ENCODE measurements at places on chromosomes 13 and 19.

DNA sequence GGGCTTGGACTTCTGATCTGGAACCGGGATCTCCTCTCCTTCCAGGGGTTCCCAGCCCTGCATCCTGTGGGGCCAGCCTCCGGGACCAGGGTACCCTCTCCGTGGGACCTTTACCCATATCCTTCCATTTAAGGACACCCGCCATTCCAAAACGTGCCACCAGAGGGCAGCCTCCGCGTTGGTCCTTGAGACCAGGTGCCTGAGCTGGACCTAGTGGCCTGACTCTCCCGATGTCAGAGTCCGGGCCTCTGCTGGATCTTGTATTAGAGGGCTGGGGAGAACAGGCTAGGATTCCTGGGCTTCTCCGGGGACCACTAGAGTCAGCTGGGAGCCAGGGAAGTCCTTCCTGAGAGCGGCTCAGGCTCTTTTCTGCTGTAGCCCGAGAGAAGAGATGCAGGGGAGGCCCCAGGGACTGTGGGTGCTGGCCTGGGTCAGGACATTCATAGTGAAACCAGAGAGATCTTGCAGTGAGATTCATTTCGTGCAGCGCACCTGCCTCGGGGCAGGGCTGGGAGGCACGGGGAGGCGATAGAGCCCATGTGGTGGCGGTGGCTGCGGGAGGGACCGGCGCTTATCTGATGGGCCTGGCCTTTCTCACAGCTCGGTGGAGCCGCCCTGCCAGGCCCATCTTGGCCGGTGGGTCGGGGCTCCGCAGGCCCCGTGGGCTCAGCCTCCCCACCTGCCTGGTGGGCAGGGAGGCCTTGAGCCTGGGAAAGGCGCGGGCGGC lies 9.8 kb upstream of the SLC7A10 start:
- peak; percentile 82 for DNase-seq

DNA sequence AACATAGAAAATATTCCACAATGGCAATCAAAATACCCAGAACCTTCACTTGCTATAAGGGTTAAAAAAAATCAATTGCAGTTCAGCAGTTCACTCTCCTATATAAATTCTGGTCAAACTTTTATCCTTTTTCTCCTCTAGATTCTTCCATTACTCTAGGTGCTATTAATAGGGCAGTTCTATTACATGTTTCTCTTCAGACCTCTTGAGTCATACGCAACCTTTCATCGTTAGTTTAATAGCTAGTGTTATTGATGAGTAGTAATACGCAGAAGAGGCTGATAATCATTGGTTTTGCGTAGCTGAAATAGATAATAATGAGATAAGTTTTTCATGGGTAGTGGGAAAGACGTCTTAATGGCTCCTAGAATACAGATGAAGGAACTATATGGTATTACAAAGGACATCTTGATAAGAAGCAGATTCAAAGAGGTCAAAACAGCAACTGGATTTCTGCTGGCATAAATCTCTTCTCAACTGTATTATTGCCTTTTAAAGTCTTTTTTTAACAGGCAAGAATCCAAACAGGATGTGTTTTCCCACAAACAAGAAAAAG lies 118.3 kb upstream of the STARD13 start:
- no peak for DNase-seq

GRCh38 chr19:50793558-50794065 lies 3.4 kb downstream of the ACP4 start:
- DNase-seq = no peak

DNA sequence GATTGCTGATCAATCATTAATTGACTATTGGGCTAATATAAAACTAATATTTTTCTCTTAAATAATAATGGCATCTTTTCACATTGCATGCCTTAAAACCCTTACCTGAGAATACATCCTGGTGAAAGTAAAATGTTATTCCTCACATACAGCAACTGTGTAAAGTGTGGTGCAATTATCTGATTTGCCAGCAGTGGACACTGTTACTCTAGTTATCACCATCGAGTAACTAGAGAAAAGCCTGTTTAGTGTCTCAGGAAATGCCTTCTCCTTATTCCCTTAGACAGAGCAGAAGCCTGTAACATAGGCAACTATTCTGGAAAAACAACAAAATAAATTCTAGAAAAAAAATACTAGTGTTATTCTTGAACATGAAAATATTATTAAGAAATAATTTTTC lies 459.8 kb downstream of the FGF14 start:
- no peak for DNase-seq

GRCh38 chr13:35530147-35530546 lies 53.7 kb upstream of the MAB21L1 start:
- DNase-seq = no peak

- no peak for DNase-seq
Observed at GRCh38 chr19:10453852-10454251, 33.5 kb downstream of the PDE4A start.

GRCh38 chr13:84481958-84482357 lies 599.7 kb upstream of the SLITRK1 start:
- no peak for DNase-seq

DNA sequence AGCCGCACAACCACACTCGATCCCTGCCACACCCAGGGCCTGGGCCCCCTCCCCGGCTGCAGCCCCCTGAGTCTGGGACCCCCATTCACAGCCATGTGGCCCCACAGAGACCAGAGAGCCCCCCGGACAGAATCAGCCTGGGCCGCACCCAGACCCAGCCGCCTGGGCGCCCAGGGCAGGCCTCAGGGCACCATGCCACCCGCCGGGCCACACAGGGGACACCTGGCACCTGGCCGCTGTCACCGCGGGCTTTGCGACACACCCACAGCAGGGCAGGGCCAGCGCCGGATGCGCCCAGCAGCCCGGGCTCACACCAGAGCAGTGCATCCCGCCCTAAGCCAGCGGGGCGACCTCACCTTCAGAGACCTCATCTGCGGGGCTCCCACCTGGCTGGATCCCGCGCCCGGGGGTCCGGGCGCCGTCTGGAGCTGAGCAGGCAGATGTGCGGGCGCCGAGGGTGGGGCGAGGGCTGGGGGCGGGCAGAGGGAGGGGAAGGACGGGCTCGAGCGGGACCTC lies 443 bp downstream of the TBXA2R start:
- DNase-seq = no peak

DNA sequence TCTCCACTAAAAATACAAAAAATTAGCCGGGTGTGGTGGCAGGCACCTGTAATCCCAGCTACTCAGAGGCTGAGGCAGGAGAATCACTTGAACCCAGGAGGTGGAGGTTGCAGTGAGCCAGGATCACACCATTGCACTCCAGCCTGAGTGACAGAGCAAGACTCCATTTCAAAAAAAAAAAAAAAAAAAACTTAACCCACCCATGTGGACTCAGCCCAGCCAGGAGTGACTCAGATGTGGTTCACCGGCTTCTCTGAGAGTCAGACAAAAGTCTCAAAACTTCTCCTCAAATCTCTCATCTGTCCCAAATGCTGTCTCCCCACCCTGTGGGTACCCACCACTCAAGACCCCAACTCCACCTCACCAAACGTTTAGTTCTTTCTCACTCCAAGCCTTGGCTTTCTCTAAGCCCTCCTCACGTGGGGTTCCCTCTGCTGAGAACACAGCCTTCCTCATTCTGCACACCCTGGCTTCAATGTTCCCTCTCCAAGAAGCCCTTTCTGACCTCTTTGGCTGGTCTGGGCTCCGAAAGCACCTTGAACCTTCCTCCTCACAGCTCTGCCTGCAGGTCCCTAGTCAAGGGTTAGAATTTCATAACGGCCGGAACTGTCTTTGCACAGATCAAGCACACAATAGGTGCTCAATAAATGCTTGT lies 11.1 kb upstream of the RAB3A start:
- no peak for DNase-seq

DNA sequence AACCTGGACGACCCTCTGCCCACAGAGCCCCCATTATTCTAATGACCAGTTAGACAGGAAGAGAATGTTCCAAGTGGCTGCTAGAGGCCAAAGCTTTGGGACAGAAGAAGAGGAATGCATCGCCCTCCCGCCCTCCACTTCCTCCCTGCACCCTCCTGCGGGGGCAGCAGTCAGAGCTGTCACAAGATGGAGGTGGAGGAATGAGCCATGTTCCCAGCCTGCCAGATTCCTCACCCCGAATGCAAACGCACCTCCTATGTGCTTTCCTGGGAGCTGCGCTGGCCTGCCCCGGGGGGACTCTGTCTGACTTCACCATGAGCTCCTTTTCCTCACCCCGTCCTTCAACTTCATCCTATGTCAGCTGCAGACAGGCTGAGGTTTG lies 1.7 kb downstream of the YJEFN3 start:
- DNase-seq = no peak

DNA sequence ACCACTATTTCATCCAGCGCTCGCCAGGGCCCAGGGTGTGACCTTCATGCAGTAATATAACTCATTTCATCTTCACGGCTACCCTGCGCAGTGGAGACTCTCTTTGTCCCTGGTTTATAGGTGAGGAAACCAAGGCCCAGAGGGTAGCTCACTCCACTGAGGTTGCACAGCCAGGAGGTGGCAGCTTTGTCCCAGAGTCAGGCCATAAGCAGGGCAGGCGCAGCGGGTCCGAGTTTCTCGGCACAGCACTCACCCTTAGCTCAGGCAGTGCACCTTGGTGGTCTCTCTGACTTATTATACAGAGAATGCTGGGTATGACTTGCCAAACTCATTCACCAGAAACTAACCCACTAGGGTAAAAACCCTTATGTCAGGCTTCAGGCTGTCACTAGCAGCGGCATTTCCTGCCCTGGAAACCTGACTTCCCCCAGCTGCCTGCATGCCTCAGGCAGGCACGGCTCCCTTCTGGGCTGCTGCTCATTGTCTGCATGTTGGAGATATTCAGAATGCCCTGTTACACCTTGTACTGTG lies 24.5 kb downstream of the PPP5C start:
- DNase-seq = no peak

GRCh38 chr19:17510220-17510993 lies 1.0 kb upstream of the PGLS start:
- no peak for DNase-seq

- peak; percentile 60 for DNase-seq
Observed at GRCh38 chr19:2271234-2272103, 10.5 kb downstream of the PEAK3 start.

DNA sequence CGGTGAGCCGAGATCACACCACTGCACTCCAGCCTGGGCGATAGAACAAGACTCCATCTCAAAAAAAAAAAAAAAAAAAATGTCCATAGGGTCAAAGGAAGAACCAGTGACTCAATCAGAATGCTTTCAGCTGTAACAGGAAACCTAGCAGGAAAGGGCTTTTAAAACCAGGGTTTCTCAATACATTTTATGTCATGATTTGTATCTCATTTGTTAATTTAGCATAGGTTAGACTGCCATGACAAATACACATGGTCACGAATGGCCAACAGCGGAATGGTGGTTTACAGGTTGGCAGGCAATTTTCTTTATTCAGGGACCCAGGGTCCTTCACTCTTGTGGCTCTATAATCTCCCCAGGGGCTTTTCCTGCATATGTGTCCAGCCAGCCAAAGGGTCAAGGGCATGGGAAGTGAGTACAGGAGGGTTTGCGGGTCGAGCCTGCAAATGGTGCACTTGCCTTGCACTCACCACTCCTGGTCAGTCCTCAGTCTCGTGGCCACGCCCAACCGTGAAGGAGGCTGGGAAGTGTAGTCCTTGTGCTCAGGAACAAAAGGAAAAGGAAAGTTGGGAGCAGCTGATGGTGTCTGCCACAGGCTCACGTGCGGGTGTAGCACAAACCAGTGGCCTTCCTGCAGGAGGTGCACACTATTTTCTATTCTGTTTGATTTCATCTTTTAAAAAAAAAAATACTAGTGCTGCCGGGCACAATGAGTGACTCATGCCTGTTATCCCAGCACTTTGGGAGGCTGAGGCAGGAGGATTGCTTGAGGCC lies 14.8 kb downstream of the DHX34 start:
- no peak for DNase-seq

- DNase-seq = no peak
Observed at GRCh38 chr13:79401259-79402070, 4.6 kb downstream of the RBM26 start.

DNA sequence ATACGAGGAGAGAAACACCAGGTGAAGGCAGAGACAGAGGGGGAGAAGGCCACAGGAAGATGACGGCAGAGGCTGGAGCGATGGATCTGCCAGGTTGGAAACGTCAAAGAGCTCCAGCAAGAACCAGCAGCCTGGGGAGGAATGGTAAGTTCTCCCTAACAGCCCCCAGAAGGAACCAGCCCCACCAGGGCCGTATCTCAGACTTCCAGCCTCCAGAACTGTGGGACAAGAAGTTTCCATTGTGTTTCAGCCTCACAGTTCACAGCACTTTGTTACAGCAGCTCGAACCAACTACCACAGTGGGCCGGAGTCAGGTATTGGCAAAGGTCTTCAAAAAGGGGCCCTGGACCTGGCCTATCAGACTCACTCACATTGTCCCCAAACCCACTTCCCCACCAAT lies 89.2 kb upstream of the GPR183 start:
- no peak for DNase-seq
